ENCODE measurements at places on chromosomes 6 and 20.
A peak's percentile ranks its signal among the peaks of the same experiment; 100 is the strongest.

DNA sequence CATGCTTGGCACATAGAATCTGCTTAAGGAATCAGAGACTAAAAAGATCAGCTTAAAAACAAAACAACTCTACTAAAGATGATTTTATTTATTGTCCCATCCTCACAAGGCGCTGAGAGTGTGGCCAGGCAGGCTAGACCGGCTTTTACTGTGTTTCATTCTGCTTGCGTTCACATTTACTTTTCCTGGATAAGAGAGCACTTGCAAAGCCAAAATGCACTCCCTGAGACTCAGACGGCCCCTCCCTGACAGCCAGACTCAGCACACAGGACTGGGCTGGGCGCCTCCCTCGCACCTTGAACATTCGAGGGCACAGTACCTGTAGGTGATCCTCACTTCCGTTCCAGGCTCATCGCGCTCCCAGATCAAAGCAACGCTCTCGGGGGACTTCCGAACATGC is 10.2 kb downstream of the ACSS1 start:
- ATAC-seq: no peak

- peak; percentile 65 for ATAC-seq
Measured at GRCh38 chr6:133891149-133891926, 2.4 kb downstream of the TCF21 start.

GRCh38 chr6:20997143-20997769 is 463.0 kb downstream of the CDKAL1 start:
- ATAC-seq: no peak

- no peak for ATAC-seq
Measured at GRCh38 chr20:40431112-40431511, 257.9 kb downstream of the MAFB start.

DNA sequence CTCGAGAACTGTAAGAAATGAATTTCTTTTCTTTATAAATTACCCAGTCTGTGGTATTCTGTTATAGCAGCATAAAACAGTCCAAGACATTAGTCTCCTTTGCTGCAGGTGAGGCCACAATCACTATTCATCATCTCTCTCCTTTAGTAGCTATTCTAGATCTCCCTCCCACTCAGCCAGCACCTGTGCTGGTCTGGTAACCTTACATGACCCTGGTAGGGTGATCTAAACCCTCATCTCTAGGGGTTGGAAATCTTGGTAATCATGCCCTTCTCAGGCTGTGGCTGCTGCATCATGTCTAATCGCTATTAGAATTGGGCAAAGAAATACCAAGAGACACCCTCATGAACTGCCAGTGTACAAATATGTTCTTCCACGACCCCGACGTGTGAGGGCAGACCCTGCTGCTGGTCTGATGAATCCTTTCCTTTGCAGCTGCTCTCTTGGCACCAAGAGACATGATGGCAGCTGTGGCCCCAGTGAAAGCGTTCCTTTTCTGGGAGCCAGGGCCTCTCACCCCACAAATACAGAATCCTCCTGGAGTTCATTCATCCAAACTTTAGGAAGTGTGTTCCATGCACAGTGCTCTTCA is 23.0 kb upstream of the IGF2R start:
- ATAC-seq: no peak

- ATAC-seq: no peak
Measured at GRCh38 chr6:73766040-73766439, 70.0 kb downstream of the CD109 start.

- ATAC-seq: no peak
Measured at GRCh38 chr6:15475261-15475660, 187.6 kb downstream of the DTNBP1 start.

- no peak for ATAC-seq
Measured at GRCh38 chr6:13703496-13703895, 8.1 kb downstream of the RANBP9 start.

DNA sequence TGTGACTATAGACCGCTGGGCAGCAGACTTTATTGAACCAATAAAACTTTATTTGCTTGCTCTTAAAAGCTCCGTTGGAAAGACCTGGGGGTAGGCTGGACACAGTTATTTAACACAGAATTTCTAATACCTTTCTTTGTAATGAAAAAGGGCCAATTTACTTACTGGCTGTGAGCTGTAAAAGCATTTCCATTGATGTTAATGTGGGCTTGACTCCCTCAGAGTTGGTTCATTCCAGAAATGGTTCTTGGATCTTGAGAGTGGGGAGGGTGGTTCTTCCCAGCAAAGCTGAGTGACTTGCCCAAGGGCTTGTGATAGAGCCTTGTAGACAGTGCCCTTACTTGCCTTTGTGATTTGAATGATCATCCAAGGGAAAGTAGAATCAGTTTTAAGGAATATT is 100.6 kb downstream of the SOX4 start:
- ATAC-seq: no peak

GRCh38 chr6:39753725-39754045 is 28.5 kb upstream of the KIF6 start:
- no peak for ATAC-seq

- no peak for ATAC-seq
Measured at GRCh38 chr6:30100585-30101443, 12.1 kb downstream of the TRIM31 start.

GRCh38 chr20:46427384-46427783 is 21.0 kb upstream of the ELMO2 start:
- ATAC-seq: no peak

DNA sequence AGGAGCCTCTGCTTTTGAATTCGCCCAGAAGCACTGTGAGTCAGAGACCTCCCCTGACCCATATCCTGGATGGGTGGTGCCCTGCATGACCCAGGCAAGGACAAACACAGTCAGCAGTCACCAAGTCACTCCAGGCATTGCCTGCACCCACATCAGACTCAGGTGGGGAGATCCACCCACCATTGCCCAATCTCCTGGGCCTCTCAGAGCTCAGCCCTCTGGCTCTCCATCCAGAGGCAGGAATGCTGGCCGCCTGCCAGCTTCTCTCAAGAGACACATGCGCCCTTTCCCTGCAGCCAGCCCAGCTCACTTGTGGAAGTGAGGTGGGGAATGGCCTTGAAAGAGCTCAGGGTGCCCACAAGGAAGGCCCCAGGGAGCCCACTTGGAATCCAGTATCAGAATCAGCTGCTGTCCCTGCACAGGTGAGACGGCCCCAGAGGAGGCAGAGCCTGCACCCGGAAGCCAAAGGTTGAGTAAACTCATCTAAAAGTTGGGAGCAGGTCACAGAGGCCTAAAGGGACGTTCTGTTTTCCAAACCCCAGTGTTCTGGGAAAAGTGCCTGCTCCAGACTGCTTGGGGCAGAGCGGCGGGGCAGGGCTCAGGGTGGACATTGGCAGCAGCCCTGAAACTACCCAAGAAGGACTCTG is 129.8 kb downstream of the PREX1 start:
- ATAC-seq: peak; percentile 91

DNA sequence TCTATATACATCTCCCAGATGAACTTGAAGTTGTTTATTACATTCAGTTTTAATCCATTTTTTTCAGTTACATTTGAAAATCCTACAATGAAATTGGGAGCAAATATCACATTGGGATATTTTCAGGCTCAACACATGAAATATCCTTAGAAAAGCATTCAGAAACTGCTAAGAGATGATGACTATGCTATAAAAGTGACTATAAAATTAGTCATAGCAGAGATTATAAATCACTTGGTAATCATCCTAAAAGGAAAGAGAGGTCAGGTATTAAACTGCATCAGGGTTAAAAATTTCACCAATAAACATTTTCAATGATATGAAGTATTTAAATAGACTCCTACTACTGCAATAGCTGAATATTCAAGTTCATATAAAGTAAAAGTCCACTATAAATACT is 987.7 kb downstream of the GRIK2 start:
- ATAC-seq: no peak

DNA sequence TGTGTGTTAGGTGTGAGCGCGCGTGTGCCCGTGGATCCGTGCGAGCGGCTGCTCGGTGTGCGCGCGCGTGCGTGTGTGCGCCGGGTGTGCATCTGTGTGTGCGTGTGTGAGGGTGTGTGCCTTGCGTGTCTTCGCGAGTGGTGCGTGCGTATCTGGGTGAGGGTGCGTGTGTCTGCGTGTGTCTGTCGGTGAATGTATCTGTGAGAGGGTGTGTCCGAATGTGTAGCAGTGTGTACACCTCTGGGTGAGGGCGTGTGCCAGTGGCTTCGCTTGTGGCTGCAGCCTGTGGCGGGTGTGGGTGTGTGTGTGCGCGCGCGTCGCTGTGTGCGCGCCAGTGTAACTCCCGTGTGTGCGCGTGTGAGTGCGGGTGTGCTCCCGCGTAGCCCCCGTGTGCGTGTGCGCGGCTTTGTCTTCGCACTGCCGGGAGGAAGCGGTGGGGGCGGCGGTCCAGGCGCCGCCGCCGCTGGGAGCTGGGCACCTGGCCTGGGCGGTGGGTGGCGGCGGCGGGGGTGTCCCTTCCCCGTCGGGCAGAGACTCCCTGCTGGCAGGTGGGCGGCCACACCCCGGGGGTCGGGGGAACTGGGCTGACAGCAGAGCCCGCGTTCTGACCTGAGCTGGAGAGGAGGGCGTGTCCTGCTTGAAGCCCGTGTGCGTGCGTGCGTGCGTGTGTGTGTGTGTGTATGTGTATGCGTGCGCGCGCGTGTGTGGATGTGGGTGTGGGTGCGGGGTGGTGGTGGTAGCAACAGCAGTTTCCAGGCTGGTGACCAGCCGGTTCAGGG is 61.3 kb upstream of the EPB41L1 start:
- ATAC-seq: peak; percentile 49

GRCh38 chr20:61253264-61253639 is 1.2 kb downstream of the CDH4 start:
- no peak for ATAC-seq

GRCh38 chr20:15446373-15446772 is 1109.0 kb upstream of the FLRT3 start:
- no peak for ATAC-seq

DNA sequence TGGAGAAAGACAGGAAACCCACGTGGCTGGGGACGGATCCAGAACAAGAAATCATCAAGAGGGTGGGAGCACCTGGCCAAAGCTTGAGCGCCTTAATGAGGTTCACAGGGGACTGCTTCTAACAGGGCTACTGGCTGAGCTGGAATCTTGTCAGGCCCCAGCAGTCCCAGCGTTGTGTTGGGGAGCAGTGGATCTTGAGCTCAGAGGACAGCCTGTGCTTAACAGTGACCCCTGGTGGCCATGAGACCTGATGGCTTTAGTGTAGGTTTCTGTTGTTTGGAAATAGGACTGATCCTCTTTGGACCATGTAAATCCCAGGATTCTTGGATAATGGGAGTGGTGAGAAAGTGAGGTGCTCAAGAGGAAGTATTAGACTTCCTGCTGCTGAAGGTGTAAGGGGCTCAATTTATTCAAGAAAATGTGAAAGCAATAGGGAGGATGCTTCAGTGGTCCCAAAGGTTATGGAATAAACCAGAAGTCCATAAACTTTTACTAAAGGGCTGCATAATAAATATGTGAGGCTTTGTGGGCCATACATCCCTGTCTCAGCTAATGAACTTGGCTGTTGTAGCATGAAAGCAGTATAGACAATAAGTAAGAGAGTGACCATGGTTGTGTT is 216.2 kb downstream of the NFATC2 start:
- peak; percentile 14 for ATAC-seq

- ATAC-seq: no peak
Measured at GRCh38 chr6:163454425-163454824, 39.9 kb downstream of the QKI start.

DNA sequence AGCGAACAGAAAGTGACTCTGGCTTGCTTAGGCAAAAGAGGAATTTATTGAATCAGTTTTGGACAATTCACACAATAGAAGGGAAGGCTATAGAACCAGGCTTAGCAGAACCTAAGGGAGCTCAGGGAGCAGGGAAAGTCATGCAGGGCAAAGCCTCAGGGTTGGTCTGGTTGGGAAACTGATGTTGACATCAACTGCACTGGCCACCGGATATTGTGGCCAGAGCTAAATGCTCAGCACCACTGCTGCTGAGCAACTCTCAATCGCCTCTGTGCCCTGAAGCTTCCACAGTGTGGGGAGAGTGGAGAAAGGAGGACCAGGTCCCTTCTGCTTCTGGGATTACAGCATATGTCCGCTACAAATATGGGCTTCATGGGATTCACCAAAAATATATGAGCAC is 93.3 kb upstream of the GCM1 start:
- no peak for ATAC-seq

- ATAC-seq: peak; percentile 11
Measured at GRCh38 chr6:10838794-10839333, 525 bp upstream of the MAK start.

GRCh38 chr6:130215526-130215925 is 7.2 kb downstream of the SAMD3 start:
- ATAC-seq: no peak

DNA sequence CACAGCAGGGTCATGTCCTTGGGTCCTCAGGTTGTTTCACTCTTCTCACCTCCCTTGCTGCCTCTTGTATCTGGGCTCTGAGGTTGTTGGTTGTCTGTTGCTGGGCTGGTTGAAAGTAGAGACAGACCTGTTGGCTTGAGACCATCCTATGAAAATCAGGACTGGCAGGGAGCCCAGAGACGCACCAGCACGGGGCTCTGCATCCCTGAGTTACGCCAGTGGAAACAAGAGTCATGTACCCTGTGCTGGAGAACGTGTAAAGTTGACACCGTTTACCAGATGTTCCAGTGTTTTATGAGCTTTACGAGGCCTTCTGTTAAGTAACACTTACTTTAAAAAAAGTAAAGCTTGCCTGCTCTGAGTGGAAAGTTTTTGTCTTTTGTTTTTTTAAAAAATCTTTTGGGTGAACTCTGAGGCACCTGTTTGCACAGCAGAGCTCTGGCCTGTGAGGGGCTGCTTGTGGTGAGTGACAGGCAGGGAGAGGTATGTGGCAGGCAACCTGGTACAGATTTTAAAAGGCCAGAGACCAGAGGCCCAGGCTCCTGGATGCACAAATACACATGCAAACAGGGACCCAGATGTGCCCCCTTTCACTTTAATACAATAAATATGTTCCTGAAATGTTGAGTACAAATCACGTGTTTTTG is 260.0 kb upstream of the SUPT3H start:
- no peak for ATAC-seq

DNA sequence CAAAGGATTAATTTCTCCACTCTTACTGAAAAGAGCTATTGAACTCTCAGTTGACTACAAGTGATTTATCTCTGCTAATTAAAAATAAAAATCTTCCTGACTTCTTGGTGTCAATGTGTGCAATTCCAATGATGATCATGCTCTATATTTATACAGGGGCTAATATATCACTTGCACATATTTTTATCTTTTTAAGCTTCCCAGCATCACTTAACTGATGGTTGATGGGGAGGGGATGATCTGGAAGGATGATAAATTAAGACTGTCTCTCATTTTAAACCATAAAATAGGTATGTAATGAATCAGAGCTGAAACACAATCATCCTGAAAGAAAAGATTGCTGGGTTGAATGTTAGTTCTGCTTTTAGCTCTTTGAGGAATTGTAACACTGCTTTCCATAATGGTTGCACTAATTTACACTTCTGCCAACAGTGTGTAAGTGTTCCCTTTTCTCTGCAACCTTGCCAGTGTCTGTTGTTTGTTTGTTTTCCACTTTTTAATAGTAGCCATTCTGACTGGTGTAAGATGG is 169.6 kb upstream of the ECI2 start:
- ATAC-seq: no peak

- peak; percentile 83 for ATAC-seq
Measured at GRCh38 chr6:83270971-83271719, 78.0 kb downstream of the RWDD2A start.

DNA sequence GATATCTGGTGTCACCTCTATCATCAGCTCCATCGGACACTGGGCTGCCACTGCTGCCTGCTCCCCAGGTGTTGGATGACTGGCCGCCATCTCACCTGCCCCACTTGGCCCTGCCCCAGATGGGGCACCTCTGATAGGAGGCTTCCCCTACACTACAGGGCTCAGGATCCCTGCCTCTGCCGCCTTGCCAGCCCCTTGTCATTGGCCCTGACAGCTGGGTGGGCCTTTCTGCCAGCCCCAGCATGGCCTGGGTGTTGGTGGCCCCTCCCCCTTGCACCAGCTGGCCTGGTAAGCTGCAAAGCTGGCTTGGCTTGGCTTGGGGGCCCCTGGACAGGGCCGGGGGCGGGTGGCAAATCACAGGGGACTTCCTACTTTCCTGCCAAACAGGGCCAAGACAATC is 10.6 kb downstream of the PACSIN1 start:
- no peak for ATAC-seq

Measured in SK-N-SH treated with all-trans-retinoic acid at 6 μM for 48 hours (cell line).